ENCODE measurements at places on chromosomes 7 and 10.
A peak's percentile ranks its signal among the peaks of the same experiment; 100 is the strongest.

- no peak for DNase-seq
Observed at GRCh38 chr10:51468424-51468823, 231.0 kb downstream of the CSTF2T start.

GRCh38 chr10:132291826-132292225 lies 15.9 kb downstream of the STK32C start:
- no peak for DNase-seq

DNA sequence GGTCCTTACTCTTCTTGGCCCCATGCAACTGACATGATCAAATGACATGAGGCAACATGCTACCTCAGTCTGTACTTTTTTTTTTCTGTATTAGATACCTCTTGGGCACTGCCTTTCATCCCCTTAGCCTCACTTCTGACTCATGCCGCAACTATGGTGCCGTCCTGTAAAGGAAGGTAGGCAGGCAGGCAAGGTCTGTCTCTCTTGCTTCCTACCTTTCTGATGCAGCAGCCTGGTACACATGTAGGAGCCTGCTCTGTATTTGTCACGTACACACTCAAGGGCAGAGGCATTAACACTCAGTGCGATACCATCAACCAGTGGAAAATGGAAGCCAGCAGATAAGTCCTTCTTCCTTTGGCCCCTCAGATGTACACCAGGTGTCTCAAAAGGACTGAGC lies 146.7 kb downstream of the ATE1 start:
- no peak for DNase-seq

GRCh38 chr7:2109251-2109872 lies 123.4 kb downstream of the MAD1L1 start:
- no peak for DNase-seq

- no peak for DNase-seq
Observed at GRCh38 chr10:53153831-53154230, 381.2 kb upstream of the MBL2 start.

DNA sequence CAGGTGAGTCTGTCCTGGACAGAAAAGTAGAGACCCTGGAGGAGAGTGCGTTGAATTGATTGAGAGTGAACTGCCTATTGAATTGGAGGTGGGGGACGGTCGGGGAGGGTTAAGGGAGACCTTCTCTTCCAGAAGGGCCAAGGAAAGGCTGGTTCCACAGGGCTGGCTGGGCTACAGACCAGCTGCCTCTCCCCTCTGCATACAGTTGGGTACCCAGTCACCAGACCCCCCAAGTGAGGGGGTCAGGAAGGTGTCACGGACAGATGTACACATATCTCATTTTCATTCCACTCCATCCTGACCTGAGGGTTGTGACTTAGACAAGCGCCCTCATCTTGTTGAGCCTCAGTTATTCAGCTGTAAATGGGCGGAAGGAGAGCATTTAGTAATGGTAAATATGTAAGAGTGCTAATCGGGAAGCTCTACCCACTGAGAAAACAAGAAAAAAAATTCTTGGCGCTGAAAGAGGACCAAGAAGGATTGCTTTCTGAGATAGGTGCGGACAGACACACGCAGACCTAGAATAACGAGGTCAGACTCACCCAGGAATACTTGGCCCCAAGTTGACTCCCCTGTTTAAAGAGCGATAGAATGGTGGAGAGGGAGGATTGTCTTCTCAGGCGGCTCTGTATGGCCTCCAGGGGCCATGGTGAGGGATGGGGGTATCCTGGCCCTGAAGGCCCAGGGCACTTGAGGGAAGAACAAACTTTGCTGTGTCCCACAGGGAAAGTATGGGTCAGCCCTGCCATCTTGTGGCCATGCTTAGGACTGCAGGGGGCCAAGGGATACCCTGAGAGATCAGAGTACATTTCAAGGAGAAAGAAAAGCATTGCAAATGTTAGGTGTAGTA lies 7.2 kb upstream of the MBL2 start:
- peak; percentile 4 for DNase-seq
